ENCODE measurements at places on chromosomes 3 and 15.

DNA sequence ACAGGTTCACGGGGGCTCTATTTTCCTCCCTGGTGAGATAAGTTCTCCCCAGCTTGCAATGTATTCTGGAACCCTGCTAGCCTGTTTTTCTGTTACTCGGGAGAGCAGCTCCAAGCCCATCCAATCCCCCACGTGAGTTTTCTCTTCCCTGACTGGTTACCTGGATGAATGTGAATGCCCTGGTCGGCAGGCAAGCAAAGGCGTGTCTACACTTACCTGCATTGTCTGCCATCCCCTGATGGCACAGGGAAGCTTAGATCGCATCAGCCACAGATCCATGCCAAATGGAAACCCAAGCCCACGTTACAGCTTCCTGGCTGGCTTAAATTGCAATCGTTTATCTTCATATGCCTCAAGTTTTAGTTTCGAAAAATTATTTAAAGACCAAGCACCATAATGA lies 149.9 kb downstream of the FOXP1 start:
- DNase-seq, result no peak

DNA sequence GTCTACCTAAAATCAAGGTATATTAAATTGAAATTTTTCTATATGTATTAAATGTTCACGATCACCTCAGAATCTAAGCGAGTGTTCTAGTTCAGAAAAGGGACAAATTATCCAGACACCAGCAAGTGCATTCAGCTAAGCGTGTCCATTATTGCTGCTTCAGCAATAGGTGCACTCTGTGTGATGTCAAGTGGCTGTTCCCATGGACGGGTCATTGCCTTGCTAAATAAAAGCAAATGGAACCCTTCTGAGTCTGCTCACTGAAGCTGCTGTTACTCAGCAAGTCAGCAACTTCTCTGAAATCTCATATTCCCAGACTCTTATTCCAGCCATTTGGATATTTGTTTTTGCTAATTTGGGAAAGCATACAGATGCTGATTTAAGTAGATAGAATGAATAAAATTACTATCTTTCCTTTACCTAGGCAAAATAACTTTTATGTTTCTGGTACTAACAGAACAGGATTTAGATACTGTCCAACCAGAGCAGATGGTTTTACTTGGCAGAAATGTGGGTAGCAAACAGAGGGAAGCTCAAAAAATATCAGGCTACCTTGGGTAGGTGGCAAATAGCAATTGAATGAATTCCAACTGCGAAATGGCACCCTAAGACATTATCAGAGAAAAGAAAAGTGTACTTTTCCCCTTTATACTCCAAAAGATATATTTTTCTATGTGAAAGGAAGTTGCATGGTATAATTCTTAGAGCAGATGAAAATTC lies 407.0 kb downstream of the GAP43 start:
- DNase-seq, result no peak

- no peak for DNase-seq
Measured at GRCh38 chr3:100641471-100642032, 32.2 kb downstream of the ADGRG7 start.

DNA sequence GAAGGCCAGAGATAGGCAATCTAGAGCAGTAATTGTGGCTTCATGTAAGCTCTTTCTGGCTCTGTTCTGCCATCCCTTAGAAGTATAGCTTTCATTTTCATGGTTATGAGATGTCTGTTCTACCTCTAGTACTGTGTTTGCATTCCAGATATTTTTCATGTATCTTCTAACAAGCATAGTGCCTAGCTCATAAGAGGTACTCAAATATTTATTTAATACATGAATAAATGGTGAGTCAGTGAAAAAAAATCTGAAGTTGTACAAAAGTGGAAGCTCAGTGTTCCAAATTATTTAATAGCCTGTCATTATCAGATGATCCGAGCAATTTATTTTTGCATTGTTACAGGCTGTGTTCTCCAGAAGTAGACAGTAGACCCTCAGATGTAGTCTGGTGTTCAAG lies 64.3 kb downstream of the OXSM start:
- no peak for DNase-seq

DNA sequence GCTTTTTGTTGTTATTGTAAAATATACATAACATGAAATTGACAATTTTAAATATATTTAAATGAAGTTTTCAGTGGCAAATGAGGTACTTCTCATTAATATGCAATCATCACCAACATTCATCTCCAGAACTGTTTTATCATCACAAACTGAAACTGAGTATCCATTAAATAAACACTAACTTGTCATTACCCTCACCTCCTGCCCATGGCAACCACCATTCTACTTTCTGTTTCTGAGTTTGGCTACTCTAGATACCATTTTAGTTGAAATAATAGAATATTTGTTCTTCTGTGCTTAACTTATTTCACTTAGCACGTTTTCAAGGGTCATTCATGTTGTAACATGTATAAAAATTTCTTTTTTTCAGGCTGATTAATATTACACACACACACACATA lies 834.3 kb downstream of the PLOD2 start:
- no peak for DNase-seq

DNA sequence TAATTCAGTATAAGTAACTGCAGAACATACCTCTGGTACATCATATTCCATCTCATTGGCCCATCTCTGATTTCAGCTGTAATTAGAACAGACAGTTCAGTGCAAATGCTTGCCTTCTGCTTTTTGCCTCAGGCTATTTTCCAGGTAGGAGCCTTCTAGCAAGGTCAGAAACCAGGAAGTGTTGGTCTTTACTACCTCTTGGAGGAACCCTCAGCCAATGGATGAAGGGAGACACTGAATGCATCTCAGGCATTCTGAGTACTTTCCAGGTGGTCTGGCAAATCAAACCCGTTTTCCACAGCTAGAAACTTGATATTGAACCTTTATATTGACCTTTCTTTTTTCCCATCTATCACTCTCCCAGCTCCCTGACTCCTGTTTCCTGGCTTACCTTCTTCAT lies 348.5 kb upstream of the SOX2 start:
- DNase-seq, result no peak

- DNase-seq, result no peak
Measured at GRCh38 chr3:43451670-43452254, 165.4 kb downstream of the SNRK start.

- DNase-seq, result no peak
Measured at GRCh38 chr3:196073255-196073753, 8.6 kb downstream of the TFRC start.

DNA sequence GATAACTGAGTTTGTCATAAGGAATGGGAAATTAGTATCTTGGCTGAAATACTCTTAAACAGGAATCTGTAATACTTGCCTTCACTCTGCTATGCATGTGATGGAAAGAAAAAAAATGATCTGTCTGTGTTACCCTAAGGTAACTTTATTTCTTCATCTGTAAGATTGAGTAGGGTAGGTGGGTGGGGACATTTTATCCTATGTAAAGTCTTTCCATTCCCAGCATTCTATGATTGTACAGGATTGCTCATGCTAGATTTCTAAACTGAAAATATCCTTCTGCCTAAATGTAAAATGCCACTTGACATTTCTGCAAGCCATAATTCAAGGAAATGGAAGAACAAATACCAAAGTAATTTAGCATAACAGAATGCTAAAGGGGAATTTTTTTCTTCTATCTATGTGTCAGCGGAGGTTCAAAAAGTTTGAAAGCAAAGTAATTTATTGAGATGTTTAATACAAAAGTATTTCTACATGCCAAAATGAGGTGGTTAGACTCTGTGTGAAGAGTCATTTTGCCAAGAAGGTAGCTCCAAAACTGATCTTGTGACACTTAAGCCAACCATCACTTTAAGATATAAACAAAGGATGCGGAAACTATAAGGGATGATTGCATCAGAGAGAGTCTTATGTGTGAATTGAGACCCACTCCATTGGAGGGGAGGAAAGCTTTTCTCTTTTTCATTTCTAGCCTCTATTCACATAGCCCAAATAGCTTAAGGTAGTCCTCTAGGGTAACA lies 46.6 kb upstream of the SERPINI2 start:
- no peak for DNase-seq

DNA sequence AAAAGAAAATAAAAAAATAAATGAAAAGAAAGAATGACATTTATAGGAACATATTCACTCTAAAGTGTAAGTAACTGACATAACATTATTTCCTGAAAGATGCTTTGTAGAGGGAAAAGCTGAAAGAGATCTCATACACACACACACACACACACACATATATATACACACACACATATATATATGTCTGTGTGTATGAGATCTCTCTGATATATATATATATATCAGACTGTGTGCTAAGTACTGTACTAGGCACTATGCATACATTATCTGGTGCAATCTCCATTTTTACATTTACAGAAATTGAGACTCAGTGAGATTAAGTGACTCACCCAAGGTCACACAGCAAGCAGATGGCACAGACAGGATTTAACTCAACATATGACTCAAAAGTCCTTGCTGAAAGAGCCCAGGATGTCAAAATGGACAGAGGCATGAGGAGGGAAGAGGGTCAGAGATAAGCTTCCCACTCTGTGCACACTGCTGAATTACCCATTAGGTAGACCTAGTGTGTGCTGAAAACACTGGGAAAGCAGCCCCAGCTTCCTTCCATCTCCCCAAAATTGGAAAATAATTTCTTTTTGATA lies 15.0 kb downstream of the BHLHE40 start:
- DNase-seq, result no peak

DNA sequence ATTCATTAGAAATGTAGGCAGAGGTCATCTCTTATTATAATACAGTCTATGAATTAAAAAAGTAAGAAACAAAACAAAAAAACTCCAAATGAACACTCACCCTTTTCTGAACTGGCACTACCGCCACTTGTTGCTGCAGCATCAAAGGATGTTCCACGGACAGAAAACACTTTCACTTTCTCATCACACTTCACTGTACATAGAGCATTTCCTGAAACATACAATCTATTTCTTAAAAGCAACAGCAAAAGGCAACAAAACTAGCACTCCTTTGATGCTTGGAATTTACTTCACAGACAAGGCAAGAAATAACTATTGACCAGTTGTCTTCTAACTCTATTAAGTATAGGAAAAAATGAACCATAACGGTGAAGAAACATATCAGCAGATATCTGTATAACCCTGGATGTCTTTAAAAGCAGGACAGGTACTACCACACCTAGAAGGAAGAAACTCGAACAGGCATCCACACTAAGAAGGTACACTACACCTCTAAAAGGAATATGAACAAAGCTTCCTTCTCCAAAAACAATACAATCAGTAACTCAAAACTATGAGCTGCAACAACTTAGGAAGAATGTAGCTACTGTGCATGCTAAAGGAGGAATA lies 24.9 kb downstream of the ETFA start:
- DNase-seq, result no peak

DNA sequence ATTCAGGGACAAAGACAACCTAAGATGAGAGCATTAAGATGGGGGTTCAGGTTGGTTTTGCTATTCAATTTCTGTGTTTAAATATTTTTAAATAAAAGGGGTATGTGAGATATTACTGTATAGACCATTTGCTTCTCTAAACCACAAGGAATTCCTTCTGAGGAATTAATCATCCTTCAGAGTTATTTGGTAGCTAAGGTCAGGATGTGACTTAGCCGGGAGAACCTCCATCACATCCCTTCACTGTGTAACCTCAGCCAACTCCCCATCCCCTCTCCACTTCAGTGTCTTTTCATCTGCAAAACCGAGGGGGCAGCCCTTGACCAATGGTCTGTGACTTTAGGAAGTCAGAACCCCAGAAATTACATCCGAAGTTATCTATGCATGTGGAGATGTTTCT lies 48.7 kb upstream of the SKOR1 start:
- no peak for DNase-seq

DNA sequence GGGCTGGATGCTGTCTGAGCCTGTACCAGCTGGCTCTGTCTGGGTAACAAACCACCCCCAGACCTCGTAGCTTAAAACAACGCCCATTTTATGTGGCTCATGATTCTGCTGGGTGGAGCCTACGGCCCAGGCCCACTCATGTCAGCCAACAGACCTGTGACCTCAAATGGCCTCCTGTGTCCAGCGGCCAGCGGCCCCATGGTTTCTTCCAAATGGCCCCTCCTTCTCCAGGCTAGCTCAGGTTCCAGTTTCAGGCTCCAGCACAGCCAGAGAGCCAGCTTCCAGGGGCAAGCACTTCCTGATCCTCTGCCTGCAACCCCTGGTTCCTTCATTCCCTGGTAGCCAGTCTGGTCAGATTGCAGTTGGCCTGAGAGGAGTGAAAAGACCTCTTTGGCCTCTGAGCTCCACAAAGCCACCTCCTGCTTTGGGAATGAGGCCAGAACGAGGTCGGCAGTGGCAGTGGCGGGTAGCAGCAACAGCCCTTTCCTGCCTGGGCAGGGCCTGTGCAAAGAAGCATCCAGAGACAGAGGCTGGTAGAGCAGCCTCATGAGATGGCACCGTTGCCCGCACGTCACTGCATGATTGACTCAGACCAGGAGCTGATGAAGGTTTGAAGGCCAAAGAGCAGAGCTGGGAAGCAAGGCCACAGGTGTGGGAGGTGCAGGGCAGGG lies 21.0 kb upstream of the PLXNA1 start:
- no peak for DNase-seq

- no peak for DNase-seq
Measured at GRCh38 chr3:190059242-190059590, 61.5 kb downstream of the P3H2 start.

DNA sequence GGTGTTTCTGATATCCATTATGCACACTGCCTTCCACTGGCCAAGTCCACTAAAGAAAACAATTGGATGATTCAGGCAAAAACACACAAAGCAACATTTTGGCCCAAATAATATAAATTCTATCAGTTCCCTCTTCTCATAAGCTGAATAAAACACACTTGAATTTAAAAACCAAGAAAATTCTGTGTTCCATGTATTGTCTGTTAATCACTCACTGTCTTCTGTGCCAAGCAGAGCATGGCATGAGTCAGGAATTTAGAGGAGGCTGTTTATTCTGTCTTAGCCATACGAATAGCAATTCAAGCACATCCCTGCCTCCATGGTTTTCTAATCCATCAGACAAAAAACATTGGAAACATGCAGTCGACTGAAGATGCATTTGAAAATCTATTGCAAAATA lies 215.6 kb upstream of the UMPS start:
- no peak for DNase-seq

- DNase-seq, result no peak
Measured at GRCh38 chr15:81484086-81484955, 110.3 kb upstream of the TMC3 start.

DNA sequence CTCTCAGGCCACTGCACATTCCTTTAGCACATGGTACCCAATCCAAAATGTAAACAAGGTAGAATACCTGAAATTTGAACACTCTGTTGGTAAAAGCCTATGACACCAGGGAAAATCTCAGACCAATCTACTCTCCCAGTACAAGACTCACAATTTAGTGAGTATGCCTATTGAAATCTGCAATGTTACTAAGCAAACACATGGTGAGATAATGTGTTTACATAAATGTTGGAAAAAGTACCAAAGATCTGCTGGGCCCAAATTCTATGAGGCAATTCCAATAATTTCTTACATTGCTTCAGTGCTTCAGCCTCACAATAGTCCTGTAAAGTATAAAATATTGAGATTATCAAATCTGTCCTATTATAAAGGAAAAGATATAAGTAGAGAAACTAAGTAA lies 536.1 kb downstream of the PYDC2 start:
- DNase-seq, result no peak

GRCh38 chr3:157113832-157114505 lies 46.0 kb downstream of the CCNL1 start:
- no peak for DNase-seq

- no peak for DNase-seq
Measured at GRCh38 chr3:111324645-111325044, 217.4 kb upstream of the CD96 start.
